ENCODE measurements at places on chromosomes 12 and 14. TPM values are rescaled to one million over a fixed set of nuclear protein-coding genes. Genes with fewer than 3 reads are reported as not detected.
A peak's percentile ranks its signal among the peaks of the same experiment; 100 is the strongest.

The GLS2 gene
- total RNA-seq, result 0.13 TPM

The RTN1 gene
- under 0.01 TPM for total RNA-seq

The CLEC6A gene
- not detected for total RNA-seq

The CCDC175 gene
- not detected for total RNA-seq

DNA sequence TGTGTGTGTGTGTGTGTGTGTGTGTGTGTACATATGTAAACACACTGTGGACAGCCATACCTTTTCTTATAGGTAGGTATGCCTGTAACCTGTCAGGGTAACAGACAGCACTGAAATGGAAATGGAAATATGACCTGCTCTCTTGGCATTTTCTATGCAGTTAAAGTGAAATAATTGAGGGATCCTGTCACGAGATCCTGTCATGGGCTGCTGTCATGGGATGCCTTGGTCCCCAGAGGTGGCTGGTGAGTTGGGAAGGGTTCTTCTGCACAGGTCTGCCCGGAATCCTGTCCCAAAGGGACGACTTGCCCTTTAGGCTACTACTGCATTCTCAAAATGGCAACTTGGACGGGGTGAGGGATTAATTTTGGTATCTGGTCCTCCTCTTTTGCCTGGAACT, 47.3 kb downstream of the ELK3 start:
- DNase-seq, result no peak

DNA sequence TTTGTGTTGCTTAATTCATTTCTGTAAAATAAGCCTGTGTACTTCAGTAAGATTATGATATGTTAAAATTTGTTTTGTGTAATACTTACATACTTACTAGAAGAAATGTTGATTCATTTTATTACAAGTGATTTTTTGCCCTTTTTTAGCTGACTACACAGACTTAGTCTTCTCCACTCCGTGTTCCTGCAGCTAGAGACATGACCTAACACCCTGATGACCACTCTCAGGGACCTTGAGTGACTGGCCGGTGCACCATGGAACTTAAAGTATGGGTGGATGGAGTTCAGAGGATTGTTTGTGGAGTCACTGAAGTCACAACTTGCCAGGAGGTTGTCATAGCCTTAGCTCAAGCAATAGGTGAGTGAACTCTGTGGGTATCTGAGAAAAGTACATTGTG, 69.8 kb downstream of the BHLHE41 start:
- no peak for DNase-seq

GRCh38 chr12:131991816-131992430, 42.2 kb downstream of the EP400 start:
- no peak for DNase-seq

DNA sequence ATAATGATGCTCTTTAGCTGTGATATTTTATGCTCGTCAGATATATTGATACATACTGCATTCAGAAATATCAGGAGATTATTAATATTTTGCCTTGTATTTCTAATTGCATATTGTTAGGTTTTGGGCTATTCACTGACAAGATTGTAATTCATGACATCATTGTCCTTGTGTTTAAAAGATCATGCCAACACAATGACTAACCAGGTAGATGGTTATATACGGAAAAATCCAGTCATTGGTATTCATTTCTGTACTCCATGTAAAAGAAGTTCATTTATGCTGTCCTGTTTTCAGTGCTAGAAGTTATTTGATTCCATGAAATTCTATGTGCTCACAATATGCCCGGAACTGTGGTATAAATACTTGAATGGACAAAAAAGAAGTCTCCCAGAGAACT, 107.5 kb downstream of the KITLG start:
- peak; percentile 1 for DNase-seq

- no peak for DNase-seq
These were observed 107.5 kb downstream of the TMEM260 start for GRCh38 chr14:56687123-56687522.

DNA sequence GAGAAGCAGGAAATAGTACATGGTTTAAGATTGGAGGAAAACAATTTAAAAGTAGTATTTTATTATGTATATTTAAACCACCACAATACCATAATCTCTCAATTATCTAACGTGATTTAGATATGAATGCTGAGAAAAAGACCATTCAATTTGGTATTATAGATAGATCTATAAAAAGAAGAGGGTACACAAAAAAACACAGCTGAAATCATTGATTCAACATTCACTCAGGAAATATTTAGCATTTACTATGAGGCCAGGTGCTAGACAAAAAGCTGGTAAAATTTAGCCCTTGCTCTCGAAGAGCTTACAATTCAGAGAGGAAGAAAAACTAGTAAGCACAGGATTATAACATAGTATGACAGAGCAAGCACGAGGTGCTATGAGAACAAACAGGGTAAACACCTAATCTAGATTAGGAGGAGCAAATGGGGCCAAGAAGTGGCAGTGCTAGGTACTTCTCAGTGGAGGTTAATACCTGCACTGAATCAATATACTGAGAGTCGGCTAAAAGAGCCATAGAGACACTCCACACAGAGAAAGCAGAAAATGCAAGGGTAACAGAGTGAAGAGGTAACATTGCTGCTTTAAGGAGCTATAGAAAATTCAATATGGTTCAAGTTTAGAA, 27.6 kb downstream of the TRIP11 start:
- DNase-seq, result no peak

DNA sequence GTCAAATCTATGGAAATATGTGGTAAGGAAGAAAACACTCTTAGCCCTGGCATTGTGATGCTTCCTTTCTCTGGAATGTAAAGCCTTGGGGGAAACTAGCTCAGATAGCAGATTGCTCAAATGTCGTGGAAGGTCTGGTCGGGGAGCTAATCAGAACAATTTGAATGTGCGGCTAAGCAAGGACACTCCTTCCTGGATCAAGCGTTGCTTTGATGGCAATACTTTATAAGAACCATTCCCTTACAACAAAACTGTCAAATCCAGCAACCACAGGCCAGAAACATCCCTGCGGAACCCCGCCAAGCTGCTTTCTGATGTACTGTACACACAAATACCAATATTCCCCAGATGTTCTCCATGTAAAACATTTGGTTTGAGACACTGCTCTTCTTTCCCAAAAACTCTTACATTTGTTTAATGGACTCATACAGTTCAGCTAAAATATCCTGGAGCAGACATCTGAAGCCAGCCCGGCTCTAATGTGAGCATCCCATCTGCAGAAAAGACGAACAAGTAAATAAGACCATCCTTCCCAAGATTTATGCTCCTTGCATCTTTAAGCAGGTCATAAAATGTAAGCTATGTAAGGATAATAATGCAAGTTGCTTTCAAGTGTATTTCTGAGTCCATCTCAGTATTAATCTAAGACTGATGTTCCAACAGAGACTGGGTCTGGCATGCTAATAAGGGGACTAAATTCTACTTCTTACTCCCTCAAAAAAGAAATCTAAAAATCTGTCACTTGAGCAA, 20.2 kb downstream of the NUAK1 start:
- no peak for DNase-seq

- no peak for DNase-seq
These were observed 465.4 kb upstream of the MDGA2 start for GRCh38 chr14:48140804-48141203.

- no peak for DNase-seq
These were observed 187.4 kb downstream of the EFCAB11 start for GRCh38 chr14:89767131-89767530.
